Effector memory CD4-positive, alpha-beta T cell (primary cell): ENCODE measurements at places on chromosomes 1 and 21.

DNA sequence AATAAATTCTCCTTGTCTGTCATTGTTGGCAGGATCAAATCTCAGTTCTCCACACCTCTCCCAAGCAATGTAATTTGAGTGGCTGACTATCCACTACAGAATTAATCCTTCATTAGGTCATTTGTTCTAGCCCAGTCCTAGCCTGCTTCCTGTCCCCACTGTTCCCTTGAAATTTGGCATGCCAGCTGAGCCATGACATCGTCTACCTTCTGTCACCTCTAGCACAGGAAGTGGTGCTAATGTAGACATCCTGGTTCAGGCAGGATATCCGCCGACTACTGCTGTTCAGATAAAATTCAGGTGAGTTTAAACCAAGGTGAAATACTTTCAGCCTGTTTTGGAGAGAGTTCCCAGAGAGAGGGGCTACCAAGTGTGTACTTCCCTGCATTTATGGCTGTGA, 5.9 kb downstream of the CHRM3 start:
- DNase-seq = no peak

DNA sequence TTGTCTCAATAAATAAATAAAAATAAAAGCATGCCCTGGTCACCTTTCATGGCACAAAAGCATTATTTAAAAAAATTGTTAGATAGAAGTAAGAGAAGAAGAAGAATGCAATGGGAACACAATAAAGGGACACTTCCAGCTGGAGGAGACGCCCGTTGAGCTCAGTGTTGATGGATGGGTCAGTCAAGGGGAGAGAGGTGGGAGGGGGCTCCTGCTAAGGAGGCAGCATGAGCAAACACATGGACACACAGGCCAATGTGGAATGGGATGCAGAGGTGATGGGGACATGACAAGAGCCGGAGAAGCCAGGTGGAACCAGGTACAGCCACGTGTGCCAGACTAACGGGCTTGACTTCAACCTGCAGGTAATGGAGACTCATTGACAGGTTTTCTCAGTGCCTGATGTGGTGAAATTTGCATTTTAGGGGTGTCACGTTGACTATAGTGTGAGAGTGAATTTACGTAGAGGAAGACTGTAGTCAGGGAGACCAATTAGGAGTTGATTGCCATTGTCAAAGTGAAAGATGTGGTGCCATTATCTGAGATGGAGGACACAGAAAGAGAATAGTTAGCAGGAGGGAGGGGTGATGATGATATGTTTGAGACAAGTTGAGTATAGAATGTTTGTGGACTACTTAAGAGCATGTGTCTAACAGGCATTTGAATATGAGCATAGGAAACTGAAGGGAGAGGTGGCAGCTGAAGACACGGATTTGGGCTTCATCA, 48.7 kb upstream of the ATP2B4 start:
- DNase-seq = no peak

- DNase-seq = no peak
Measured at GRCh38 chr21:15722591-15723324, 7.0 kb upstream of the USP25 start.

DNA sequence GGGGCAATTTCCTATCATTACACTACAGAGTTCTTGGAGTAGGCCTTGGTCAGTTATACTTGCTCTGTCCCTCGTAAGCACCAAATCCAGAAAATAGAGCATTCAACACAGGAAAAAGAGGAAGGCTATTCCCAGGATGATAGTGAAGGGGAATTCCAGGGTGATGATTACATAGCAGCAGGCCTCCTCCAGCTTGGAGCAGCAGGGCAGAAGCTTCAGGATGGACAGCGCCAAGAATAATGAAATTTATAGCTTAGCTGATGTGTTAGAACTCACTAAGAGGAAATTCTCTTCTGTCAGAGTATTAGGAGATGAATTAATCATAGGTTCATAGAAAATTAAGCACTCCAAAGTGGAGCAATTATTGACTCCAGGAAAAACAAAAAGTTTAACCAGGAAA, 10.8 kb upstream of the SMAP2 start:
- DNase-seq = no peak

- no peak for DNase-seq
Measured at GRCh38 chr1:236602171-236602570, 2.1 kb downstream of the HEATR1 start.

GRCh38 chr1:197618061-197618460, 157.2 kb downstream of the DENND1B start:
- DNase-seq = no peak

GRCh38 chr1:185406006-185406690, 89.1 kb upstream of the IVNS1ABP start:
- no peak for DNase-seq

DNA sequence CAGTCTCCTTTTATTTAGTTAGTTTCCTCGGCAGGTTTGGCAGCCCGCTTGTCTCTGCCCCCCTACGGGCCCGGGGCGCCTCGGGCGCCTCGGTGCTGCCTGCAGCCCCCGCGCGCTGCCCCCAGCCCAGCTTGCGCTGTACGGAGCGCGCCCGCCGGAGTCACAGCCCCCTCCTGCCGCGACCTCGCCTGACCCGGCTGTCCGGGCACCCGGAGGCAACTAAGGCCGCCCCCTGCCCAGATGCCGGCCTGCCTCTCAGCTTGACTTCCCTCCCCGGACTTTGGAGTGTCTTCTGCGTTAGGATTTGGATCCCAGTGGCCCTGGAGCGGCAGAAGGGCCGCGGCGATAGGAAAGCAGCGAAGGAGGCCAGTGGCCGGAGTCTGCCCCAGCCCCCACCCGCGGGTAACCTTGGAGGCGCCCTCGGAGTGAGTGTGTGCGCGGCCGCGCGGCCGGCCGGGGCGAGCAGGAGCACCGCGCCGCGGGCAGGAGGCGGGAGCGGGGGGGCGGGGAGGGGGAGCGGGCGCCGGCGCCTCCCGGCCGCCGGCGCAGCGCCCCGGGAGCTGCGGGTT, 7.6 kb downstream of the CDKN2C start:
- DNase-seq = no peak

DNA sequence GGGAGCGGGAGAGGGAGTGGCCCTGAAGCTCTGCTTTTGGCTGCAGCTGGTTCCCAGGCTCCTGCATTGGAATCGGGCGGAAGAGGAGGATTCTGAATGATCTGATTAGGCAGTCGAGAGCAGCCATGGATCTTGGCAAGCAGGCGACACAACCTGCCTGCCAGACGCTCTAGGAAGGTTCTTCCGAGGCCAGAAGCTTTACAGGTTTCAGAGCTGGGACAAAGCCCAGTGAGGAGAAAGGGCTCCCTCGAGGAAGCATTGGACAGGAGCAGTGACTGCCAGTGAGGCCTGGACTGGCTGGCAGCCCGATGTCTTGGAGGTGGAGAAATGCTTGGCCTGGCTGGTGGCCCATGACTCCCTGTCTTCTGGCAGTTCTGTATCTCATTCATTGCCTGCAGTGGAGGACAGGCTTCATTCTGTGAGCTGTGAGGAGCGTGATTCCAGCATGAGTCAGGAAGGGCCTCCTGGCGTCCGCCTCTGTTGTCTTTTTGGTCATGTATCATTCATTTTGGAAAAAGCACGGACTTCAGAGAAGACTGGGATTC, 132.7 kb upstream of the IPO9 start:
- no peak for DNase-seq

- no peak for DNase-seq
Measured at GRCh38 chr1:96996001-96996400, 274.4 kb downstream of the PTBP2 start.

DNA sequence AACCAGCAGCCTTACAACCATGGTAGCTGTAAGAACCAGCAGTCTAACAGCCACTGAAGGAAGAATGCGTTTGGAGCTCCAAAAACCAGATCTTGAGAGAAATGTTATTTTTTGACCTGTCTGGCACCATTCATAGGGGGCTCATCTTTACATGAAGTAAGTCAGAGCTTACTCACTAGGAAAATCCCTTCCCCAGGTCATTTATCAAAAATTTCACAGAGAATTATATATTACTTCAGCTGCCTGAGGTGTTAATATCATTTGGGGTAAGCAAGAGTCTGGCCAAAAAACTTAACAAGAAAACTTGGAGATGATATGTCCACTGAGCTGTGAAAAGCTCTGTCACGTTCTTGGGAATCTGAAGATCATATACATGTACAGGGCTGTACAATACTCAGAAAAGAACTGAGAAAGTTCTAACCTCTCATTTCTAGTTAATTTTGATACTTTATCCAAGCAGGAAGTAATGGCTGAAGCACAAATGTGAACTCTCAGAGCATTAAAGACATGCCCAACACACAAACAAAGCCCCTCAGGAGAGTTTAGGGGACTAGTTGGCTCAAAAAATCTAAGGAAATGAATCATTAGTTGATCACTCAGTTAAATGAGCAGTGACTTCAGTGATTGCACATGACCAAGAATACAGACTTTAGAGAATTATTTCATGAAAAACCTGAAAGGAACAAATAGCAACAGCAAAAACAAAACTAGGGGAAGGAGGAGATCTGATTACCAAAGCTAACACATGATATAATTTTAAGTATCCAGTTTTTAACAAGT, 681.1 kb downstream of the LTN1 start:
- DNase-seq = no peak

- no peak for DNase-seq
Measured at GRCh38 chr1:164895026-164895912, 336.3 kb downstream of the PBX1 start.

DNA sequence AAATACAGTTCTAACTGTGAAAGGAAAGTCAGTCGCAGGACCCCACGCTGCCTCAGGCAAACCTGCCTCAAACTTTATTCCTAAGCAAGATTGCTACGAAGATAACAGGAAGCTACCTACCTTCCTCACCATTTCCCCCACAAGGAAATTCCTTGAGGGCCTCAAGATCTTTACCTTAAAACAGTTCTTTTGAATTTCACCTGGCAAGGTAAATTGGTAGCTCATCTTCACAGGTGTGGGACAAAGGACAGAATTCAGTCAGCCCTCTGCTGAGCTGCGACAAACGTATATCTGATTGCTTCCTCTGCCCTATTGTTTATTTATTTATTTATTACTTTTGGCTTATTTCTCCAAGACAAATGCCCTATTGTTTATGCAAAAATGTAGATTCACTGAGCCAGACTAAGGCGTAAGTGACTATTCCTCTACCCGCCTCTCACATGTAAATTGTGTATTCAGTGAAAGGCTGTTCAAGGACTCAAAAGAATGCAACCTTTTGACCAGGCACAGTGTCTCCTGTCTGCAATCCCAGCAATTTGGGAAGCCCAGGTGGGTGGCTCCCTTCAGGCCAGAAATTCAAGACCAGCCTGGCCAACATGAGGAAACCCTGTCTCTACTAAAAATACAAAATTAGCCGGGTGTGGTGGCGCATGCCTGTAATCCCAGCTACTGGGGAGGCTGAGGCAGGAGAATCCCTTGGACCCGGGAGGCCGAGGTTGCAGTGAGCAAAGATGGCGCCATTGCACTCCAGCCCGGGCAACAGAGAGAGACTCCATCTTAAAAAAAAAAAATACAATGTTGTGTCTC, 17.3 kb upstream of the PKNOX1 start:
- no peak for DNase-seq
